Right renal cortex interstitium (tissue), 3 donors: ENCODE measurements at places on chromosomes 2 and 18.

GRCh38 chr2:85398426-85399182 lies 11.6 kb downstream of the CAPG start:
- DNase-seq, result no peak

DNA sequence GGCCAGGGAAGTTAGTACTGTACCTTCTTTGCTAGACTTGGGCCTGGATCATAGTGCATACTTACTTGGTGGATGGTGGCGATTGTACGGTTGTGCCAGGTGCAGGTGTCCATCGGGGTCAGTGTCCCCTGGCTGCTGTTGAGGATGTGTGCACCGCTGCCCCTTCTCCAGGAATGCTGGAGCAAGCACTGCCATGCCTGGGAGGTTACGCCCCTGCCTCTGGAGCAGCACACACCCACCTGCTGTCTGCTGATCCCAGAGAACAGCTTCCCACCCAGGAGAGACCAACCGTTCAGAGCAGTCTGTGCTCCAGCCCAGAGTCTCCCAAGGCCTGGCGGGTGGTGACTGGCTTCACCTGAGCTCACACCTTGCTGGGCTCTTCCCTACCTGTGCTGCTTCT lies 286.8 kb upstream of the HS6ST1 start:
- DNase-seq, result no peak

DNA sequence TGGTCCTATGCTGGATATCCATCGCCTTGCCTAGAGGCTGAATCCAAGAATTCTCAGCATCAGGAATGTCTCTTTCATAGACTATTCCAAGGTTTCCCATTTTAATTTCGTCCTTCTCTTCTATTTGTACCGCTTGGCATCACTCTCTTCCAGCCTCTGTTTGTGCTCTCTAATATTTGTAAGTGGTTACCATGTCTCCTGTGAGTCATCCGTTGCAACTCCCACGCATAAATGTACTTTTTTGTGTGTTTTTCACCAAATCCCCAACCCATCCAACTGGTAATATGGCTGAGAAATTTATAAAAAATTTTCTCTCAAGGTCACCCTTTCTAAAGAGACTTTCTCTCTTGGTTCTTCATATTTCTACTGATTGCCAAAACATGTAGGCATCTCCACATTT lies 21.8 kb downstream of the COLEC12 start:
- DNase-seq, result no peak

DNA sequence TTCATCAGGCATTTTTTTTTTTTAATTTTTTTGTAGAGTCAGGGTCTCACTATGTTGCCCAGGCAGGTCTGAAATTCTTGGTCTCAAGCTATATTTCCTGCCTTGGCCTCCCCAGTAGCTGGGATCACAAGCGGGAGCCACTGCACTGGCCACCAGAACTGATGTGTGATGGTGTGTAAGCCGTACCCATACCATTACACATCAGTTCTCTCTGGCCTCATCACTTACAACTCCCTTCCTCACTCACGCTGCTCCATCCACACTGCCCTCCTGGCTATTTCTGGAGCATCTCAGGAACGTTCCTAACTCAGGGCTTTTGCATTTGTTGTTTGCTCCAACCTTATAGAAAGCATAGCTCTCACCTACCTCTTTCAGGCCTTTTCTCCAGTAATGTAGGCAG lies 834.5 kb upstream of the ID2 start:
- DNase-seq, result no peak

DNA sequence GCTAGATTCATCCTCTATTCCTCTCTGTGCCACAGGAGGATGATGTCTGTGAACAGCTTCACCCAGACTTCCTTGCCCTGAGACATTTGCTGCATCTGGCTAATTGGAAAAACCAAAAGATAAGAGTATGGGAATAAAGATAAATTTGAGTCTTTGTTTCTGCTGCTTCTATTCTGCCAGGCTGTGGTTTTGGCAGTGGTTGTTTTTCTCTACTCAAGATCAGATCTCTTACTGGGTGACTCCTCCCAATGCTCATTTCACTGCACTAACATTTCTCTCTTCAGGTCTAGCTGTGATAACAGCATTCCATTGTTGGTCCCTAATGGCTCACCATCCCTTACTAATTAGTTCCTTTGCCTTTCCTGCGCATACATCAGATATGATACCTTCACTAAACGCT lies 89.5 kb downstream of the CALCRL start:
- no peak for DNase-seq

GRCh38 chr2:62477573-62477972 lies 28.4 kb downstream of the TMEM17 start:
- no peak for DNase-seq

DNA sequence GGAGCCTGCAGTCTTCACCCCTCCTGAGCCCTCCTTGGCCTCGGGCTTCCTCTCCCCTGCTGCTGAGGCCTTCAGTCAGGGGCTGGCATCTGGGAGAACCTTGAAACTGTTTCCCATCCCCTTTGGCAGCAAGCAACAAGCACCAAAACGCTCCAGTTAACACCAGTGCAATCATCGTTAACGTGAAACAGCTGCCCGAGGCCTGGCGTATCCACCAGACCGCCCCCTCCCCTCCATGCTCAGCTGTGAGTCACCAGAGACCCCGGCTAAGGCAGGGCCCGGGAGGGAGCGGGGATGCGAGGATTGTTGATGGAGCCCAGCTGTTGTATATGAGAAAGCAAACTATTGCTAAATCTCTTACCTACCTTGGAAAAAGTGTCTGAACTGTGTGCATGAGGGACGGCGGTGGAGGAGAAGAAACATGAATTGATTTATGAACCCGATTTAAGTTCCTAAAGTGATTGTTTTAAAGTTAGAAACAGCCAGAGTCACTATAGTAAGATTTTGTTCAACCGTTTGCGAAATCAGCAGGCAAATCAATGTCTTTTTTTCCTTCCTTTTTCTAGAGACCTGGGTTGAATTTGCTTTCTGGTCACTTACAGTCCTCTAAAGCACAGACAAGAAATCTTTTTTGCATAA lies 5.2 kb downstream of the ZFP36L2 start:
- DNase-seq, result no peak

- DNase-seq, result no peak
Measured at GRCh38 chr18:26206488-26206887, 19.8 kb upstream of the TAF4B start.

- no peak for DNase-seq
Measured at GRCh38 chr18:24502667-24503523, 42.5 kb downstream of the HRH4 start.

DNA sequence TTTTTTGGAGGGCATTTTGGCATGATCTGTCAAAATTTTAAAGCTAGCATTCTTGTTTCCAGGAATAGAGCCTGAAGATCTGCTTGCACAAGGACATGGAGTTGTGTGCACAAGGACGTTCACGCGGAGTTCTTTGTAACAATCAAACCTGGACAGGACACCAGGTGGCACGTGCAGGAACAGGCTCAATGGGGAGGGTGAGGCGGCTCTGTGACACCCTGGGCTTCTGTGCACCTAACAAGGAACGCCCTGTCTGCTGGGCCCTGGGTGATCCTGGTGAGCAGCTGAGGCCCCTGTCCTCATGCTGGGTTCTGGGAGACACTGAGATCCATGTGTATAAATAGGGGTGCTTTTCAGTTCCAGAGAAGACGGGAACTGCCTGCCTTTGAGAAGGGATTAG lies 93.1 kb upstream of the PXDN start:
- no peak for DNase-seq

DNA sequence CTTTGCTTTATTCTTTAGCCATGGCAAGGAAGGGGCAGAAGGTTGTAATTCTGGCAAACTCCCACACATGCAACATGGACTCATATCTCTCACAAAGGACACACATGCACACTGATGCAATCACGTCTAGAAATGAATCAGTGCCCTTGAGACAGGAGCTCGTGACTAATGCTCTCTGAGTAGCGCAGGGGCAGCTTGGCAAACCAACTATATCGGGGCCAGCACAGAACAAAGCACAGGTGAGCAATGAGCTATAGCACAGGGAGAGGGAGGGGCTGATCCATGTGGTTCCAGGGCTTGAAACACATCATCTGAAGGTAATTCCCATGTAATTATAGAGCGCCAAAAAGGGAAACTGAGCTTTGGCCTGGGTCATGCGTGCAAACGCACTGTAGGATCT lies 165.2 kb upstream of the KLF7 start:
- no peak for DNase-seq

DNA sequence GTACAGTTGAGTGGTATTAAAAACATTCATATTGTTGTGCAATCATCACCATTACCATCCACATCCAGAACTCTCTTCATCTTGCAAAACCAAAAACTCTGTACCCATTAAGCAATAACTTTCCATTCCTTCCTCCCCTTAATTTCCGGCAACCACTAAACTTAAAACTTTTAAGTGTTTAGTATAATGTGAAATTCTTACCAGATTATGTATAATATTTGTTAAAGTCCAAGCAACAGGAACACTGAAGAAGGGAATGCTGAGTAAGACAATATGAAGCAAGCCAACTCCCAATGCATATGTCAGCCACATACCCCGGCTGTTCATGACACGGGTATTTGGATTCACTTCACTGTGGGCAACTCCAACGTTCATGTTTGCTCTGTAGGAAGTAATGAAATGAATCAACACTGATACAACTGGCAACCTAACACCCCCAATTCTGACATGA lies 1.9 kb downstream of the ORMDL1 start:
- no peak for DNase-seq

GRCh38 chr2:204683384-204683783 lies 138.1 kb downstream of the PARD3B start:
- DNase-seq, result no peak

- DNase-seq, result no peak
Measured at GRCh38 chr2:102130647-102130991, 11.9 kb upstream of the IL1R1 start.

- DNase-seq, result no peak
Measured at GRCh38 chr2:217943446-217944321, 59.1 kb downstream of the TNS1 start.

DNA sequence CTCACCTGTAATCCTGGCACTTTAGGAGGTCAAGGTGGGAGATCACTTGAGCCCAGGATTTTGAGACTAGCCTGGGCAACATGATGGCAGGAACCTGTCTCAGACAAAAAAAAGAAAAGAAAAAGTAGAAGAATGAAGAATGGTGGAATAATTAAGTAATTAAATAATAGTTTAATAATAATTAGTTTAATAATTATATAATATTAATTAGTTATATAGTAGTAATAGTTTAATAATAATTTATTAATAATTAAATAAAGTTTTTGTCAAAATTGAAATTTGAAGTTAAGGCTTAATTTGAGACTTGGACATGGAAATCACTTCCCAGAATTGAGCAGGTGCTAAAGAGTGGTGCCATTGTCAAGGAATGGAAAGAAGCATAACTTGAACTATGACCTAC lies 52.2 kb upstream of the ABCA12 start:
- DNase-seq, result no peak

DNA sequence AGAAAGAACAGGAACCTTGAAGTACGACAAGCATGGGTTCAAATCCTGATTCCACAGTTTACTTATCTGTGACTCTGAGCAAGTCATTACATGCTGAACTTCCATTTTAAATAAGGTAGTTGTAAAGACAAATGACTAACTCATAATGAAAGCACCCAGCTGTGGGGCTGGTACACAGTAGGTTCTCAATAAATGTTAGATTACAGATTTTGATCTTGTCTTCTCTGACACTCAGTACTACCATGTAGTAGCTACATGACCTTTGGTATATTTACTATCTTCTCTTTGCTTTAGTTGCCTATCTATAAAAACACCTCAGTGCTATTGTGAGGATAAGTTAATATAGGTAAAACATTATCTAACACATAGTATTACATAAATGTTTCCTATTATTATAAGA lies 3.2 kb downstream of the TRAK2 start:
- DNase-seq, result no peak

- no peak for DNase-seq
Measured at GRCh38 chr2:152542995-152543481, 174.2 kb downstream of the PRPF40A start.

DNA sequence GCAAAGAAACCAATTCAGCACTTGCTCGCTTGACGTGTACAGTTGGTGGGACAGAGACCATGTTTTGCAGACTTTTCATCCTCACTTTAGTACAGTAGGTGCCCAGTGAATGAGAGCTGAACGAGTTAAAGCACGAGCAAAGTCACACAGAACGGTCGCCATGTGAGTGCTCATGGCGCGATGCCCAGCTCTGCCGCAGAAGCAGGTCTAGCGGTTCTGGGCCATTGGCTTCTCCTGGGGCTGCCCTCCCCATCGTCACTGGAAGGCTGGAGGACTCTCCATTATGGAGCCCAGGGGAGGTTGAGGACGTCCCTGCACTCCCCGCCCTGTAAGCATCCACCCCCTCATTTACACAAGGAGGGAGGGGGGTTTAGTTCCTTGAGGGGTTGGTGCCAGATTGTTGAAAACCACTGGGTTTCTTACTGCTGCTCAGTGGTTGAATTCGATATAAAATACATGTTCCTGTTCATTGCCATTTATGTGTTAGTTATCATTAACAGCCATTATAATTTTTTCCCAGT lies 24.9 kb downstream of the PTGR3 start:
- DNase-seq, result no peak

DNA sequence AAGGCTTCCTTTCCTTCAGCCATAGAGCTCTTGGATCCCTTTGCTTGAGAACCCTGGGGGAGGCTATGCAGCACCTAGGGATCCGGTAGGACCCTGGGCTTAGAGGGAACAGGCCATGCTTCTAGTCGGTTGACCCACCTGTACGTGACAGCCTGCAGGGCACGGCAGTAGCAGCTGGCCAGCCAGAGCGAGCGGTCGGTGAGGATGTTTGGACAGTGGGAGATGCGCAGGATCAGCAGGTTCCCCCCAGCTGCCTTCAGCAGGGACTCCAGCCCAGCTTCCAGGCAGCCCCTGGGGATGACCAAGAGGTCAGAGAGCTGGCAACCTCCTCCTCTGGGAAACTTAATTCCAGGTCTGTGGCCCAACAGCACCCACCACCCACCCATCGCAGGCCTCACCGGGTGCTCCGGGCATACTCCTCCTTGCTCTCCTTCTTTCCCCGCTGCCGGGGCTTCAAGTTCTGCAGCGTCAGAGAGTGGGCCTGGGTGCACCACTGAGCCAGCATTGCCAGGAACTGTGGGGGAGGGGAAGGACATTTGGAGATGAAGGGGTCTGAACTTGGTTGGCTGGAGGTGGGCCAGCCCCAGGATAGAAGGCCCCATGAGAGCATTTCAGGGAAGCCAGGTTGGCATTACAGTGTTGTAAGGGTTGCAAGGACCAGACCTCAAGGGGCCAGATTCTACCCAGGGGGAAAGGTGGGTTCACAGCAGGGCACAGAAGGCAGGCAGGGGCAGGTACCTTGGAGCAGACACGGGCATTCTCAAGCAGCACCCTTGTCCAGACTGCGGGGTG lies 20.5 kb downstream of the FBXO41 start:
- no peak for DNase-seq

- DNase-seq, result no peak
Measured at GRCh38 chr2:10890706-10891270, 20.9 kb upstream of the KCNF1 start.

GRCh38 chr2:43417300-43417699 lies 178.5 kb downstream of the THADA start:
- no peak for DNase-seq

GRCh38 chr2:106338043-106338442 lies 130.2 kb downstream of the RGPD3 start:
- no peak for DNase-seq

GRCh38 chr2:27080140-27080469 lies 1.7 kb downstream of the EMILIN1 start:
- DNase-seq, result no peak
